Thyroid gland (tissue), 4 donors: ENCODE measurements at places on chromosomes 4 and X.

DNA sequence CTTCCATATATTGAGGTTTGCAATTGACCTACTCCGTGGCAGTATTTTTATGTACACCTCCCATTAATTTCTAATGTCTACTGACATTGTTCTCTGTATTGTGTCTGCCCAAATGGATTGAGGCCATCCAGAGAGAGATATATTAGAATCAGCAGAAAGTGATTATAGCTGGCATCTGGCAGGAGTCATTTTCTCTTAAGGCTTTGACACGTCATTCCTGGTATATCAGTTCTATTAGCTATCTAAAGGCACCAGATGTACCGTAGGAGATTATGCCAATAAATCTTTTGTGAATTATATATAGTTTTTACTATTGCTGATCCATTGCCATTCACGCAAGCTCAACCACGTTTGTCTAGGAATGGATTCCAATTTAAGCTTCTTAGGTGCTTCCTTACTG is 1026.4 kb upstream of the IGFBP7 start:
- DNase-seq, result no peak

- no peak for DNase-seq
Measured at GRCh38 chrX:618761-619450, 11.7 kb upstream of the SHOX start.

DNA sequence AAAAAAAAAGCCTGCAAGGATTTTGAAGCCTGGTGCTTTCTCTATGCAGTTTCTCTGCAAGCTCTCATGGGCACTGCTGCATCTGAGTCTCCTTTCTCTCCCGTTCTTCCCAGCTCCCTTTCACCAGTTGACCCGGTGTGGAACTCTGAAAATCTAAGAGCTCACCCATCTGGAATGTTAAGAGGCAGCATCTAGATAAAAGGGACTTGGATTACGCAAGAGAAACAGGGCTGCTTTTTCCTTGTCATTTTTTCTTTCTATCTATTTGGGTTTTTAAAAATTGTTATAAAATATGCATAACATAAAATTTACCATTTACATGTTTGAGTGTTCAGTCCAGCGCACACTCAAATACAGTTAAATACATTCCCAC is 95.2 kb upstream of the RPS6KA3 start:
- peak; percentile 37 for DNase-seq

- DNase-seq, result no peak
Measured at GRCh38 chr4:136742333-136742732, 790.0 kb downstream of the PCDH18 start.

DNA sequence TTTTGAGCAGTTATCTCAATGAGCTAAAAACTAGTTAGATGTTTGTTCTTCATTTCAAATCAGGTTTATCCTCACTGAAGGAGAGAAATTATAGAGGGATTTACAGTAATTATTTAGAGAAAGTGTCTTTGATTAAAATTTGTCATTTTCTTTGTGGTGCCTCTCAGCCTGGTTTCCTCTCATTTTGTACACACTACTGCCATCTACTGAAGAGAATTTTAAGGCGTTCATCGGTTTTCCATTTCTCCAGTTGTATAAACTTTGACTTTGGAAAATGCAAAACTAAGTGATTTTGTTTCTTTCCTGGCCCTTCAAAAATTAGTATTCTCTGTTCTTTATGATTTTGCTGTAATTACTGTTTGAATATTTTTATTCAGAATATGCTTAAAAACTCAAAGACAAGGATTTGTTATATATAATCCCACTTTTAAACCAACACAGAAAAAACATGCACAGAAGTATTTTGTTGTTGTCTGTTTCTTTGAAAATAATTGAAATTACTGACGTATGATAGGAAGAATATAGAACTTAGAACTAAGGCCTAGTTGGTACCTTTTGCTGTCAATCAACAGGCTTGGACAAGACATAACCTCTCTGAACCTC is 34.4 kb upstream of the ANXA3 start:
- no peak for DNase-seq

DNA sequence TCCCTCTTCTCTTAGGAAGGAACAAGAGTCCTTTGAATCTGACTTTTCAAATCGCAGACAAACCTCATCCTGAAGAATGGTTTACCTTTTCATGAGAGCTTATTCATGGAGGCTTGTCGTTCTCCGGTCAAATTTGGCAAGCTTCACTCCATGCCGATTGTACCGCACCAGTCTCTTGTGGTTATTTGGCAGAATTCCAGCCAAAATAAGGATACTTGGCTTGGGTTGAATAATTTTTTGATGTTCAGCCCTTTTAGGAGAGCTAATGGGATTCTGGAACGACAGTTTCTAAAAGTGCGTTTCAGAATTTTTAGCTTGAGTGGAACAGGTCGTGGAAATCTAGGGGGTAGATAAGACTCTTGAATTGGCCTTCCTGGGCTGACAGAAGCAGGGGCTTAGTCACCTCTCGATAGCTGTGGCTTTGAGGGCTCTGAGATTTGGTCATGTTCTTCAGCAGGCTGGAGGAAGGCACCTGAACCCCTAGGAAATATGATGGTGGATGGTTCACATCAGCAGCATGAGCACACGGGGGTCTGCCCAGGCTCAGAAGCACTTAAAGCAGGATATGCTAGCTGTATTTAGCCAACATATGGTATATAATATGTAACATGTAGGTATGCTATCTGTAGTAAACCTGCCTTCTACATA is 1.5 kb downstream of the KLHL2 start:
- DNase-seq, result peak; percentile 35

GRCh38 chrX:7052541-7052940 is 95.0 kb upstream of the STS start:
- DNase-seq, result no peak

DNA sequence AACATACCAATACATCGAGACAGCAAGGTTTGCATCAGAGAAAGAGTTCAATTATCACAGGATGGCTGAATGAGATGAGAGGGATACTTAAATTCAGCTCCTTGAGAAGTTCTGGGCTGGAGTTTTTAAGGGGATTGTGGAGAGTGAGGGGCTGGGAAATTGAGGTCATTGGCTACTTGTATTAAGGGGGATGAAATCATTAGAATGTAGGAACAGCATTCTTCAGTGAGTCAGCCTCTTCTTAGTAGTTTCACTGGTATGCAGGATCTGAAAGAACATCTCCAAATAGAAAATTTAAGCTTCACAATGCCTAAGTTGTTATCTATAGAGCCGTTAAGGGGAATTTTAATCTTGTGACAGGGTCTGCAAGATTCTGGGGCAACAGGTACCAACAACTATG is 211.6 kb upstream of the TAPT1 start:
- DNase-seq, result no peak

GRCh38 chr4:18582841-18583240 is 561.3 kb upstream of the LCORL start:
- DNase-seq, result no peak

GRCh38 chr4:40059362-40059761 is 2.7 kb downstream of the N4BP2 start:
- no peak for DNase-seq

DNA sequence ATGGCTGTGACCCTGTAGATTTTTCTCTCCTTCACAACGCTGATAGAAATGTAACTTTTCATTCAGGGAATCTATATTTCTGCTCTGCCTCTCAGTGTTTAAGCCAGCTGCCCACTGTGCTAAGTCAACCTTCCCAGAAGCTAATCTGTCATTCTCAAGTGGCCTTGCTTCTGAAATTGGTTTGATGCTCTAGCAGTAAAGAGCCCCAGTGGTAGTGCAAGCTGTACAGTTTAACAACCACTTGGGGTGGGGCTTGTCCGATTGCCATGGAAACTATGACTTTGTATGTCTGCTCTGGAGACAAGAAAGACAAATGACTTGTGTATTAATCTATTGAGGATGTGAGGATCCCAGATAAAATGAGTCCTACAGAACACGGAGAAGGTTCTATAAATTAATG is 620.9 kb upstream of the GALNT7 start:
- DNase-seq, result no peak

DNA sequence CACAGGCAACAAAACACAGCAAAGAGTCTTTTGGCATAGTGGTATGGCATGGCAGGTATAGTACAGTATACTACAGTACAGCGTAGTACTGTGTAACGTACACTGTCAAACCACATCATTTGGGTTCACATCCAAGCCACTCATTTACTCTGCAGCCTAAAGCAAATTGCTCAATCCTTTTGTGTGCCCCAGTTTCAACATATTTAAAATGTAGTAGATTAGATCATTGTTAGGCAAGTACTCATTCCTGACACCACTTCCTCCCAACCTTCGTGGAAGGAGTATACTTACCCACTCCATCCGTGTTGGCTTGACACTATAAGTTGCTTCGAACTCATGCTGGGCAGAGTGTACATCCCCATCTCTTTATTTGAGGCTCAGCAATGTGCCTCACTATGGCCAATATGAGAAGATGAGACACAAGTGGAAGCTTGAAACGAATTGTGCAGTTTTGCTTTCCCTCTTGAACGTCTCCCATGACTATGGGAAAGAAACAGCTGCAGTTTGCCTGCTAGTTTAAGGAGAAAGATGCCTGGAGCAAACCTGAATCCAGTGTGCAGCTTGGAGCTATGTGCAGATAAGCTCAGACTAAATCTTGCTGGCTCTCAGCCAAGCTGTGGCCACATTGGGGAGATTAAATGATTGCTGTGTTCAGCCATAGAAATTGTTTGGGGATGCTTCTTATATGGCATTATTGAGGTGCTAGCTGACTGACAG is 85.7 kb upstream of the TBL1X start:
- no peak for DNase-seq

DNA sequence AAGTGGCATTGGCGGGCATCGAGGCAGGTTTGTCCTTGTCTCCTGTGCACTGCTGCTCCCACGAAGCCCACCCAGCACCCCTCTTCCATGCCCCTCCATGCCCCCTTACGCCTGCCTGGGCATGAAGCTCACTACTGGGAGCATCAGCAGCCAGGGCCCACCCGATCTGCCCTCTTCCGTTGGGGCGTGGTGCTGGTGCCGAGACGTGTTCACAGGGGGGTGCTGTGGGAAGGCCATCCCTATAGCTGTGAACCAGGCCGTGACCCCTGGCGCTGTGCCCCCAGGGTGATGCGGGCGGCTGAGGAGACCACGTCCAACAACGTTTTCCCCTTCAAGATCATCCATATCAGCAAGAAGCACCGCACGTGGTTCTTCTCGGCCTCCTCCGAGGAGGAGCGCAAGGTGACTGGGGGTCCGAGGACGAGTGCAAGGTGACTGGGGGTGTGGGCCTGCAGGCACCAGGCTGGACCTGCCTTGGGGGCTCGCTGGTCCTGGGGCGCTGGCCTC is 19.3 kb upstream of the ADD1 start:
- DNase-seq, result no peak

- no peak for DNase-seq
Measured at GRCh38 chrX:22314692-22315091, 42.0 kb downstream of the CBLL2 start.

GRCh38 chr4:151717314-151717713 is 43.5 kb downstream of the GATB start:
- DNase-seq, result no peak

GRCh38 chrX:136783159-136783558 is 2.4 kb upstream of the ARHGEF6 start:
- no peak for DNase-seq
